ENCODE measurements at places on chromosomes 3 and 15.
A peak's percentile ranks its signal among the peaks of the same experiment; 100 is the strongest.

DNA sequence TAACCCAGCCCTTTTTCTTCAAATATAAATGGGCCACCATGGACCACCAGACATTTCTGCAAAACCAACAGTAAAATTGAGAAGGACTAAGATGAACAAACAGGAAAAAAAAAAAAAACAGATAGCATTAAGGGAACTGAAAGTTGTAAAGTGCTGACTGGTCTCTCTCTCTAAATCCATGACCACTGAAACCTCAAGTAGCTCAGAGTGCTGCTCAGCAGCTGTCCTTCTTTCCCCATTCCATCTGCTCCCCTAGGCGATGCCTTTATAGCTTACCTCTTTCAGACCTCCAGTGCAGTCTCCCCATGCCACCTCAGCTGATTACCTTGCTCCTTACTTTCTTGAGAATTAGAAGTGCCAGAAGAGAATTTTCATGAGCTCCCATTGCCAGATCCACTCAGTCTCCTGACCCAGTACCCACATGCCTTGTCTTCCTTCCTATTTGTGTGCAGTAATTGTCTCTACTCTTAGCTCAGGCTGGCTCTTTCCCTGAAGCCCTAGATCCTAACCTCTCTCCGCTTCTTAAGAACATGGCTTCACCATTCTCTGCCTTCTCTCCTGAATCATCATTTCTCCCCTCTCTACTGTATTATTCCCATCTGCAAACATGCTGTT lies 23.9 kb upstream of the XIRP1 start:
- no peak for DNase-seq

GRCh38 chr3:31615071-31615875 lies 82.5 kb downstream of the STT3B start:
- peak; percentile 28 for DNase-seq

GRCh38 chr3:181534781-181535221 lies 176.9 kb upstream of the SOX2 start:
- DNase-seq: peak; percentile 78

DNA sequence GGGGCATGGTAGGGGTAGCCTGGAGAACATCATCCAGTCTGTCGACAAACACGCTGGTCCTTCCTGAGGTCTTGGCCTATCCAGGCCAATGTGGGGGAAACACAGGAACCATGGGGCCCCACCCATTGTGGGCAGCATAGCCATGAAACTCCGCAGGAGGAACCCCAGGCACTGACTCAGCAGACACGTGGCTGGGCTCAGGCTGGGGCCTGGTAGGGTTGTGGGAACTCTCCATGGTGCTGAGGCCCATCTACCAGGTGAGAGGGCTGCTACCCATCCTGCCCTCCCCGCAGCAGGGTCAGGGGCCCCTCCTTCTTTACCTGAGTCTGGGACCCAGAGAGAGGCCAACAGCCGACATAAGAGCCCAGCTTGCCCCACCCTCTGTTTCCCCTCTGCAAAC lies 22.6 kb upstream of the CACNA2D2 start:
- DNase-seq: peak; percentile 87

DNA sequence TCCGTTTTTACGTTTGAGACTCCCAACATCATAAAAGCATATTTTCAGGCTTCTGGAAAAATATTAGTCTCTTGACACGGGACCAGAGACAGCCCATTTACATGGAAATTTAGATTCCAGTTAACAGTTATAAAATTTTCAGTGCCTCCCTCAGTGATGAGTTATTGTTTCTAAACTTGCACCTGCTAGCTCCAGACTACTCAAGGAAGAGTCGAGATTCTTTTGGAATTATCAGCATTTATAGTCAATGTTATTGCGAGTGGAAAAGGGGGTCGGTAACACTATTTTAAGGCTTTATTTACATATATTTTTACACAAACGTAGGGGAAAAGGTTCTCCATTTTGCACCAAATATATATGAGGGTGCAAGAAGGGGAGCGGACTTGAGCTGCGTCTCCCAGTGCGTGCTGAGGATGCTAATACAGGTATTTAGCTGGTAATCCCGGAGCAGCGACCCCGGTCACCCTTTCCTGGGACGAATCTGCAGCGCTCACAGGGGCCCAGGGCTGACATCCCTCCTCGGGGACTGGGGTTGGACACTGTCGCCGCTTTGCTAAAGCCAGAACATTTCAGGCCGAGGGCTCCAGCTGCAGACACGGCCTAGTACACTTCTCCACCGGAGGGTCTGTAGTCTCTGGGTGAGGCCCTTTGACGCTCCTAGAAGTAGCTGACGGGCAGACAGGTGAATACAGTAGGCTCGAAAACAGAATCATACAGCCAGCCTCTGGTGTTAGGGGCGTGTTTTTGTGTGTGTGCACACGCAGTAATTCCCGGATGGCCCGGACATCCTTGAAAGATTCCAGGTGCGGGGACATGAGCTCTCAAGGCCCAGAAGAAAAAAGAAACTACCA lies 729 bp upstream of the ZBTB11 start:
- no peak for DNase-seq

DNA sequence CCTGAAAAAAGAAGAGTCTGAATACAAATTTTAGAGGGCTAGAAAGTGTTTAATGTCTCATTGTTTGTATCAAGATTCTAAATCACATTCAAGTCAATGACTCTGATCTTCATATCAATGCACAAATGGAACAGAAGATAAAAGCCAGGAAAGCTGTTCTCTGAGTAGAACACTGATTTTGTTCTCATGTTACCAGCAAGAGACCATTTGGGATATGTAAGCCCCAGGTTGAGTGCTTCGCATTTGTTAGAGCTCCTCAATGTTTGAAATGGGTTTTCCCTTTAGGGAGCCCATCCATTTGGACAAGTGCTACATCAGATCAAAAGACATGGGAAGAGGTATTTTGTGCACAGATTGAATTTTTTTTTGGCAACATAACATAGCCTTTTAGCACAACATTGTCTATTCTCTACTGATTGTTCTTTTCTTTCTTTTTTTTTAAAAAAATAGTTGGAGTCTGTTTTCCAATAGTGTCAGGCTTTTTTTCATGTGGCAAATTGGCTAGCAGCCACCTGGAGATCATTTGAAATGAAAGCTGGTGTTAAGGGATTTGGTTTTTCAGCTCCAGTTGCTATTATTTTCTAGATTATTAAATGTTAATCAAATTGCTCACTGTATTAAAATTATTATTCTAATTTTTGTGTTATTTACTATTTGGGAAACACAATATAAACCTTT lies 74.5 kb upstream of the ZPLD1 start:
- DNase-seq: no peak

GRCh38 chr3:74469713-74470112 lies 144.7 kb downstream of the CNTN3 start:
- DNase-seq: no peak

DNA sequence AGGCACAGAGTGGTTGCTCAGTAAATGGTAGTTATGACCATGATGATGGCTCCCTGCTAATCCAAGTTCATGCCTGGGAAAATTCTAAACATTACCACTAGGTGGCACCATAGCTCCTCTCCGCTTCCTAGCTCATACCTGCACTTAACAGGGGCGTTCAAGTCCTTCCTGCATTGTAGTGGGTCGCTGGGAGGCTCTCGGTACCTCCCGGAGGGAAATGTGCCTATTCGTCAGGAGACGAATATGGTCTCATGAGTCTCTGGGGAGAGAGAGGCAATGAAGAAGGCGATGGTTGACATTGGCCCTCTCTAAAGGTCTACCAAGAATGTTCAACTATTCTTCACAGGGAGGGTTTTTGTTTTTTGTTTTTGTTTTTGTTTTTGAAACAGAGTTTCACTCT lies 10.9 kb downstream of the MESP1 start:
- peak; percentile 78 for DNase-seq

GRCh38 chr15:96553931-96554330 lies 223.4 kb downstream of the NR2F2 start:
- DNase-seq: no peak

- DNase-seq: peak; percentile 51
Measured at GRCh38 chr3:9715136-9715535, 11.5 kb downstream of the CPNE9 start.

- DNase-seq: no peak
Measured at GRCh38 chr3:186108106-186108940, 566 bp downstream of the ETV5 start.
